Activated B cell treated with CpG ODN at 0.5 μM for 24 hours (primary cell): ENCODE measurements at places on chromosomes 2 and 18.

DNA sequence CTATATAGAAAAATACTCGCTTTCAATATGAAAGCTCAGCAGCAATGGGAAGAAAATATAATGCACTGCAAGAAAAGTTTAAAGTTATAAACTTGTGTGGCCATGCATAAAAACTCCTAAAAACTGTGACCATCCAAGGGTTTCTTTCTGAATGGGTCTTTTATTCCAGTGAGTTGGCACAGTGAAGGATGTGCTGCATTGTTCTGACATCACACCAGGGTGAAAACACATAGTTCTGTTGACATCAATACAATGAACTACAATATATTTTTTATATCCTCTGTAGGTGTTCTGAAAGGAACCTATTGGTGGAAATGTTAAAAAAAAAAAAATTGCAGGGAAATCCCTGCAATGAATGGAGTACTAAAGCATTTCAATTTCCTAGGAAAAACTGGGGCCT is 80.2 kb downstream of the CDH20 start:
- no peak for DNase-seq

- no peak for DNase-seq
These were observed 112.9 kb downstream of the SLC39A10 start for GRCh38 chr2:195769975-195770374.

GRCh38 chr2:104977958-104978357 is 59.9 kb upstream of the MRPS9 start:
- no peak for DNase-seq

DNA sequence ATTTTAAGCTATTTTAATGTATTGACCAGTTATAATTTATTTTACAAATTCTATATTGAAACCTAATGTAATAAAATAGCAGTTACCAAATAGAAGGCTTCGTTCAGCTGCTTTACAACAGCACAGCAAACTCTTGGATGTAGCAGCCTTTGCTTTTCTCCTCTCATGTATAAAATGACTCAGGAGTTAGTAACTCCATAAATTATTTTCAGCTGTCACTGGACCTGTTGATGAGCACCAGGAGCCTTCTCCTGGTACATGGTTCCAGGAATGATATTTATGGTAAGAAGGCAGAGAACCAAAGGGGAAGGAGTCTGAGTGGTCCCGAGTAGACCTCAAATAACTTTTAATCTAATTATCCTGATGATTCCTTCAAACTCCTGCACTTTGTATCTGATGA is 256.4 kb upstream of the NETO1 start:
- DNase-seq: no peak

- no peak for DNase-seq
These were observed 173.8 kb downstream of the NRXN1 start for GRCh38 chr2:50858156-50858555.

DNA sequence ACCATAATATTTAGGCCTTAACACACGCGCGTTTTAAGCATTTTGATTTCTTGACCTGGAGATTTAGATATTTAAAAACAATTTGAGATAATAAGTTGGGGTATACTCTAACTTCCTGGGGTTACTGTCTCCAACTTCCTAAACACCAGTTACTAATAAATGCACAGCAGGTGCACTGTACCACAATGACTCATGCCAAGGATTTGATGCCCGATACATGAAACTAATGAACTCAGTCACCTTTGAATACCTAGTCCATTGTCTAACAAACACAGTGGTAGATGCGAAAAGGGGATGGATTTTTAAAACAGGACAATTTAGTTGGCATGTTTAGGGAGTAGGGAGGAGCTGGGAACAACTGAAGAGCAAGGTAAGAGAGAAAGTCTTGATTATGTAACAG is 21.2 kb downstream of the CABYR start:
- no peak for DNase-seq

- no peak for DNase-seq
These were observed 184.0 kb downstream of the RIT2 start for GRCh38 chr18:42931491-42931890.
